ENCODE measurements at places on chromosomes 3 and 15.
A peak's percentile ranks its signal among the peaks of the same experiment; 100 is the strongest.

- DNase-seq, result peak; percentile 81
Observed at GRCh38 chr3:10758304-10759037, 57.6 kb upstream of the SLC6A11 start.

DNA sequence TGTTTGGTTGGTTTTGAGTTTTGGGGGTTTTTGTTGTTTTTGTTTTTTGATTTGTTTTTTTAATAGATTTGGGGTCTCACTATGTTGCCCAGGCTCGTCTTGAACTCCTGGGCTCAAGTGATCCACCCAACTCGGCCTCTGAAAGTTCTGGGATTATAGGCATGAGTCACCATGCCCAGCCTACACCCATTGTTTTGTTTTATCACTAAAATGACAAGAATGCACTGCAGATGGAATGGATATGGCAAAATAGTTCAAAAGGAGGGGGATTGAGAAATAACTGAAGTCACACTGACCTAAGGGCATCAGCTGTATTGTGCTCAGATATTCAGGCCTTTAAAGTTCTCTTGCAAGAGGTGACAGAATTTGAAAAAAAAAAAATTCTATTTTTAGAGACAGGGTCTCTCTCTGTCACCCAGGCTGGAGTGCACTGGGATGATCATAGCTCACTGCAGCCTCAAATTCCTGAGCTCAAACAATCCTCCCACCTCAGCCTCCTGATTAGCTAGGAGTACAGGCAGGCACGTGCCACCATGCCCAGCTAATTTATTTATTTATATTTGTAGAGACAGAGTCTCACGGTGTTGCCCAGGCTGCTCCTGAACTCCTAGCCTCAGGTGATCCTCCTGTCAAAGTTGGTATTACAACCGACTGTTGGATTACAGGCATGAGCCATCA, 4.4 kb upstream of the RASA2 start:
- DNase-seq, result no peak

DNA sequence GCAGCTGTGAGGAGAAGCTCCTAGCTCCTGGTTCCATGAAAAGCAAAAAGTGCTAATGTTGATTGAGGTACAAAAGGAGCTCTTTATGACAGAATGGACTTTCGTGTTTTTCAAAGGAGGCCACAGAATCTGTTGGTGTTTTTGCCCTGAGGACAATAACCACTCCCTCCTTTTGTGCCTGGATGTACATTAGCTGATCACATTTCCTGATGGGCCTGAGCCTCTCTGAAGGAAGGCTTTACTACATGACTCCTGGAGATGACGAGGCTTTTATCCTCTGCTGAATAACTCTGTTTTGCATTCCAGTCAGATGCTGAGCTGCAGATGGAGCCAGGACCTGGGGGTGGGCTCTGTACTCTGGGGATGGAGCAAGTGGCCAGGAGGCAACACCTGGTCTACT, 301.9 kb downstream of the CACNA2D3 start:
- no peak for DNase-seq

DNA sequence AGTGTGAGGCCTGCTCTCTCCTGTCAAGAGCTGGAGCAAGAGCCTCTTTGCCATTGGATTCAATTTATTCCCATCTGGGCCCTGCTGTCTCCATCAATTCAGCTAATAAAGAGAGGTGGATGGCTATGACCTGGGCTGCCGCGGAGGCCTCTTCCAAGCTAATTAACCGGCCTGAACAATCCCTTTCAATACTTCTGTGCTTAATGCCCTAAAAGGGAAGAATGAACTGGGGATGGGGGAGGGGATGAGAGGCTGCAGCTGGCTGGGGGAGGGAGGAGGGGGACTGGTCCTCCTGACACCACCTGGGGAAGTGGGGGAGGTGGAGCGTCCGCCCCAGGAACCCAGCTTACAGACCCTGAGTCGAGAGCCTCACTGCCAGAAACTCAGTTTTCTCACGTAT, 33.4 kb upstream of the PRR23E start:
- DNase-seq, result no peak

DNA sequence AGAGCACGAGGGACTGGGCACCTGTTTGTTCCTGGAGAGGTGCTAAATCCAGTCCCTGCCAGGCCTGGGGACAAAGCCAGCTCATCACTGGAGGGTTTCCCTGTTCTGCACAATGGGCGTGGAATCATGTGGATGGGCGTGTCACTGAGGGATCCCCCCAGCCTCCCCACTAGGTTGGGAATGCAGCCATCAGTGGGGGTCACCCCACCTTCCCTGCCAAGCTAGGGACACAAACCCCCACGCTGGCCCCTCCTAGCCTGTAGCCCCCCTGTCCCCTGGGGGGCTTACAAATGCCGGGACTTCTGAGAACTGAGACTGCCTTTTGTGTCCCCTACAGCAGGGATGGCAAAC, 61.9 kb downstream of the NSMCE3 start:
- DNase-seq, result no peak

Measured in retina (tissue), 1 donor.